ENCODE measurements at places on chromosomes 3 and 15. TPM values are rescaled to one million over a fixed set of nuclear protein-coding genes. Genes with fewer than 3 reads are reported as not detected.

Gene GOLGA8R
- total RNA-seq, result 3.3 TPM

Gene CAPN3
- total RNA-seq, result 1.1 TPM

Gene SMAD3
- total RNA-seq, result 41.8 TPM

Gene ROPN1
- total RNA-seq, result not detected

Gene PTPN9
- total RNA-seq, result 24.2 TPM

Gene RTP4
- total RNA-seq, result 2.7 TPM

Gene NPAP1
- not detected for total RNA-seq

Gene EPHB3
- 4.1 TPM for total RNA-seq

Gene TGM4
- total RNA-seq, result not detected

Gene PRR23A
- not detected for total RNA-seq

Gene STRIT1
- not detected for total RNA-seq

Gene SYNPR
- total RNA-seq, result not detected
